Renal cortex interstitium (tissue), 15 donors: ENCODE measurements at places on chromosomes 16 and 17.

DNA sequence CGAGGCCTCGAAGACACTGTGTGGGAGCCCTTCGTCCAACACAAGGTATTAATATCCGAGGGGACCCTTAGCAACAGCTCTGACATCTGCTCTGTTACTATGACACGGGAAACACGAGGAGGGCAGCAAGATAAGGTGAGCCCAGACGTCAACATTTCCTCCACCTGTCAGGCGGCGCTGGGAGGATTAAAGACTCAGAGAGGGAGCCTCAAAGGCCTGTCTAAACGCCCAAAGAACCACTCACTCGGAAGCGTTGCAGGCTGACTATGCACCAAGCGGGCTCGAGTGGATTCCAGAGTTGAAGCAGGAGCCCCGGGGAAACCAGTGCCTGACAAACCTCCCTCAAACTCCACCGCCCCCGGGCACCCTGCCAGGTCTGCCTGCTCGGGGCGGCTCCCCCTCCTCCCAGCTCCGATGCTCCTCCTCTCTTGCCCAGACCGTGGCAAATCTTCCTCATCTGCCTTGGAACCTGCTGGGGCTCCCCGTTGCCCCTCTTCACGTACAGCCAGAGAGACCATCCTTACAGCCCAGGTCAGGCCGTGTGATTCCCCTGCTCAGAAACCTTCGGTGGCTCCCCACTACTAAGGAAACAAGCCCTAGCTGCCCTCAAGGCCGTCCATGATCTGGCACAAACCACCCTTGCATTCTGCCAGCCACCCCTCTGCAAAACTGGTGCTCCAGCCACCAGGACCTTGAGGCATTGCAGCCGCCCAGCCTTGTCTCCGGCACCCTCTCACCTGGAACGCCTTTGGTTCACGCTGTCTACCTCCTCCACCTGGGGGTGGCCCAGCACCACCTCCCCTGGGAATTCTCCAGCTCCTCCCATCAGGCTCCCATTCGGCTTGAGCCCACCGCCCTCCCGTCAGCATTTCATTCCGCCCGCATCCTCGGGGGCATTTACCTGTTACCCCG lies 16.2 kb downstream of the RPH3AL start:
- no peak for DNase-seq

GRCh38 chr17:81983011-81983638 lies 5.7 kb downstream of the ASPSCR1 start:
- DNase-seq, result no peak

GRCh38 chr17:2136241-2136640 lies 81.3 kb downstream of the HIC1 start:
- no peak for DNase-seq

GRCh38 chr17:63024716-63025115 lies 58.7 kb downstream of the TANC2 start:
- no peak for DNase-seq

- no peak for DNase-seq
Measured at GRCh38 chr17:9669551-9670008, 24.3 kb downstream of the USP43 start.

DNA sequence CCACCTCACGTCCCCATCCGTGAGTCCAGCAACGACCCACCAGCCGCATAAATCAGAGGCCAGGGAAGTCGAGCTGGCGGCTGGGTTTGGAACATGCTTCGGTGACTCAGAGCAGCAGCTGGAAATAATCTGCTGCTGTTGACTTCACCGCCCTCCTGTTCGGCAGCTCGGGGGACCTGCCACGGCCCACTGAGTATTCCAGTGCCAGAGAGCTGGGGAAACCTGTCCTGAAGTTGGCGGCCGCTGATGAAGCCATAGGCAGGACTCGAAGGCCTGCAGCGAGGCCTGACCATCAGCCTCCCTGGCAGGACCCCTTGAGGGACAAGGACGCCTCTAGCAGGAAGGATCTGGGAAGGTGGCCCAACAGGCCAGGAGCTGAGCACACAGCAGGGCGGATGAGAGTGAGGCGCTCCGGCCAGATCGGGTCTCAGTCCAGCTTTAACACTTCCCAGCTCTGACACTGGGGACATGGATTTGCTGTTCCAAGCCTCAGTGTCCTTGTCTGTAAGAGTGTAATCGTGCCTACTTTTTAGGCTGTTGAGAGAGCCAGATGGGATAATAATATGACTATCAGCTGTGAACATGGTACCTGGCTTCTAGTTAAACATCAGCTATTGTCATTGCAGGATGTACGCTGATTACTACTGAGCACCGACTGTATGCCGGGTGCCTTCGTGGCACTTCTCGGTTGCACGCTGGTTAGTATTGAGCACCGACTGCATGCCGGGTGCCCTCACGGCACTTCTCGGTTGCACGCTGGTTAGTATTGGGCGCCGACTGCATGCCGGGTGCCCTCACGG lies 50.4 kb upstream of the CIBAR2 start:
- DNase-seq, result no peak

- no peak for DNase-seq
Measured at GRCh38 chr16:58699151-58699550, 14.6 kb upstream of the SLC38A7 start.

DNA sequence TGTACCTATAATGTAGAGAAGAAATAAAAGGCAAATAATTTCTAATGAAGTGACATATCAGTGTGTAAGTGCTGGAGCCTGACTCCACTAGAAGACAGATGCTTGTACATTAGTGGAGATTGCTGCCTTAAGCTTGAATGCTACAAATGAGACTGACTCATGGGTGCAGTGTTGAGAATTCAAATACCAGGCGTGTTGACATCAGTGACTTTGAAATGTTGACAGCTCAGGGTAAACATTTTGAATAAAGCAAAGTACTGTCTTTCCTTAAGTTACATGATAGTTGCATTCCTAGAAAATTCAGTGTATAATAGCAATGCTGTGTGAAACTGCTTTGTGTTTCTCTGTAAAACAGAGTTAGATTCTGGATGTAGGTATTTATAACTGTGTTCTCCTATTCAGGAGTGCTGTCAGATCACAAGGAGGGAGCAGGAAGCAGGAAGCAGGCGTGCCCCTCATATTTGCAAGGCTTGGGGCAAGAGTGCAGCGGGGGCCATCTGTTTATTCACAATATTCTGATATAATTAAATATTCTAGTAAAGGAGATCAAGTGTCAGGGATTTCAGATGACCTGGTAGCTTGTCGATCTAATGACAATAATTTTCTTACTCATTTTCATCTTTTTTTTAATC lies 119.0 kb downstream of the SPECC1 start:
- DNase-seq, result no peak

DNA sequence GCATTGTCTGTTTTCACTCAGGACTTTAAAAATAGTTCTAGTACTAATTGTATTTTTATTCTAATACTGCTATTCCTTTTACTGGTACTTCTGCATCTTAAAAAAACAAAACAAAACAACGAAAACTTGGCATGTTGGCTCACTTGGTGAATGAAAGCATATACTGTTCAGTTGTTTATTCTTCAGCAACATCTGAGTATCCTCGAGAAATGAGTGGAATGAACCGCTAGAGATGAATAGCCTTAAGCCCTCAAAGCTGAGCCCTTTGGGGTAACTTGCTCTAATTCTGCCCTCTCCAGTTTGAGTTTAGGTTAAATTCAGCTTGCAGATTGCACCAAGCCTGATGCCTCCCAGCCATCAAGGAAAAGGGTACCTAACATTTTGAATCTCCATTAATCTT lies 126.5 kb downstream of the WWOX start:
- no peak for DNase-seq

GRCh38 chr17:6024576-6024975 lies 45.6 kb upstream of the WSCD1 start:
- no peak for DNase-seq
